ENCODE measurements at places on chromosomes 4 and X.

GRCh38 chr4:157421365-157421764, 200.8 kb downstream of the GRIA2 start:
- no peak for DNase-seq

GRCh38 chr4:6394671-6395081, 77.7 kb downstream of the PPP2R2C start:
- DNase-seq = no peak

- no peak for DNase-seq
These were observed 76.5 kb downstream of the CENPC start for GRCh38 chr4:67468830-67469229.

GRCh38 chr4:98601708-98602107, 56.7 kb downstream of the TSPAN5 start:
- no peak for DNase-seq

DNA sequence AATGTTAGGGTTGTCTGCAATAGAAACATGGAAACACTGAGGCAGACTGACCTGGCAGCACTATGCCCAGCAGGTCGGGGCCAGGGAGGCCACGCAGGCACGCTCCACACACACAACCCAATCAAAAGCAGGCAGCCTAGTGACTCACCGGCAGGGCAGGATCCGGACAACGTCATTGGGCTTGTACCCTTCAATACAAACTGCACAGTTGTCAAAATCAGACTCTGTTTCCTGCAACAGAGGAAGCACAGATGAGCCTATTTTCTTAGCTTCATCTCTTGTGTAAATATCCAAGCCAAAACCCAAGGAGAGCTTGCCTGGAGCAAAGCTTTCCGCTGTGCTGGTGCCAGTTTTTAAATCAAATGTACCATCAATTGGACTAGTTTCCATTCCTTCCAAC, 185.8 kb downstream of the RNF150 start:
- no peak for DNase-seq

- no peak for DNase-seq
These were observed 89.6 kb upstream of the KIT start for GRCh38 chr4:54568184-54568583.
